Anterior cingulate cortex (tissue), 58 donors: ENCODE measurements at places on chromosomes 7 and 10.

- no peak for DNase-seq
These were observed 9.0 kb upstream of the STARD3NL start for GRCh38 chr7:38168890-38169570.

DNA sequence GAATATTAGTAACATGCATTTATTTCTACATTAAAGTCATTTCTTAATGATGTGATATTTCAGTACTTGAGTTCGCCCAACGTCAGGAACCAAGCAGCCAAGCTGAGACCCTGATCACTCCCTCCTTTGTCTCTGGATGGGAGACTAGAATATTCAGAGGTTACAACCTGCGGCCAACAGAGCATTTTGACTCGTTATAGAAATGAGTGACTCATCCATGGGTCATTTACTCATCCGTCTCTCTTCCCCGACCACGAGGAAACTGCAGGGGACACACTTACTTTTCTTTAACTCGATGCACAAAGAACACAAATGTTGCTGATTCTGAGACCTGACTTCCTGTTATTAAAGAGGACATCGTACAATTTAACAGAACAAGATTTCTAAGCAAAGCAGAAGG, 343.3 kb downstream of the FRMD4A start:
- no peak for DNase-seq

- no peak for DNase-seq
These were observed 96.9 kb downstream of the HIPK2 start for GRCh38 chr7:139680676-139681462.

GRCh38 chr10:97830064-97830463, 19.6 kb upstream of the GOLGA7B start:
- no peak for DNase-seq

- no peak for DNase-seq
These were observed 817.5 kb downstream of the NXPH1 start for GRCh38 chr7:9250876-9251275.

DNA sequence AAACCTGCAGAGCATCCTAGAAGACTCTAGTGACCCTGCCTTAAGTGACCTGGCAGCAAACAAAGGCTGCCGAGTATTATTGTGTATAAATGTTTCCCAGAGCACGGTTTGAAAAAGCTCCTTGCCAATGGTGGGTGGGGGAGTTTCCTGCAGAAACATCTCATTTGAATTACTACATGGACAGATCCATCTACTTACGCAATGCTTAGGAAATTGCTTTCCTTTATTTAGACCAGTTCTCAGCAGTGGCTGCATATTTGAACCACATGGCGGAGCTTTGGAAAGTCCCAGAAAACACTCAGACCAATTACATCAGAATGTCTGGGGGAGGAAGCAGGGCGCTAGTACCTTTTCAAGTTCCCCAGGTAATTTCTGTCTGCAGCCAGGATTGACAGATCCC, 560.9 kb downstream of the SDK1 start:
- DNase-seq = no peak

- DNase-seq = no peak
These were observed 35.7 kb upstream of the RHOBTB1 start for GRCh38 chr10:60979667-60980104.

- no peak for DNase-seq
These were observed 70.8 kb downstream of the SGMS1 start for GRCh38 chr10:50552771-50553535.

DNA sequence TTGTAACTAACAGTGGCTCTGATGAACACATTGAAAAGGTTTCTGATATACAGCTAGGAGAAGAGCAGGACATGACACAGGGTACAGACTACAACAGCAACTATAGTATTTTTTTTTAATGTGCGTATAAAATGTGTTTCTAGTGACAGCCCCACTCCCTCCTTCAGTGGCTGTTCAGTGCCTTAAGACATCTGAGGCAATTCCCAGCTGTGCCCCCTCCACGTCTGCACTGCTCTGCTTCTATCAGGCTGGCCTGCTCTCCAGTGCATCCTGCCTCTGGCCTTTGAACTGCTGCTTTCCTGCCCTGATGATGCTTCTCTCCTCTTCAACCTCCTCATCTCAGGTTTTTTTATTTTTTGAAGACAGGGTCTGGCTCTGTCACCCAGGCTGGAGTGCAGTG, 111.2 kb downstream of the SPAG6 start:
- DNase-seq = no peak

DNA sequence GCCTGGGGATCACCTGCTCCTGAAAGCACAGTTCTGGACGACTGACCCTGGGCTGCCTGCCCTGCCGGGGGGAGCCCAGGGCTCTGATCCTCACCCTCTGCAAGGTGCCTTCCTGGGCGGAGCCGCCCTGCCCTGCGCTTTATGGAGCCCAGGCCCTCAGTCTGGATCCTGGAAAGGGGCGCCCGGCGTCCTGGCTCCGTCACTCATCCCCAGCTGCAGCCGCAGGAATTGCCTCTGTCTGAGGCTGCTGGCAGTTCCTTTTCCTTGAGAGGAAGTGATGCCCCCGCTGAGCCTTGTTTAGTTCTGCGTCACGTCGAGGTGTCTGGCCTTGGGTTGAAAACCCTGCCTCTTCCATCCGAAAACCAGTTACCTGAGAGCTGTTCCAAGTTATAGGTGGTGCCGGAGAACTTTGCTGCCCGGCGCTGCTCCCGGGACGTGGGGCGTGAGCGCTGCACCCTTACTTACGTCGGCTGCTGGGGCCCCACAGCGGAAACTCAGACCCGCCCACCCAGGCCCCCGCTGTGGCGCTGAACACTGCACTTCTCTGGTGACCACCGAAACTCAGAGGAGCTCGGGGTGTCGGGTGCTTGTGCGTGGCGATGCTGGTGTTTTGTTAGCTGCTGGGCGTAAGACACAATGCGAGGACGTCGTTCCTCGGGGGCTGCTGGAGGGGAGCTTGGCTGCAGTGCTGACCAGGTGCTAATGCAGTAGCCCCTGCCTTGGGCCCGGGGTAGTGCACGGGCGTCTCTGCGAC, 5.4 kb downstream of the MAFK start:
- DNase-seq = no peak

GRCh38 chr7:130490888-130491804, 739 bp upstream of the MEST start:
- peak; percentile 45 for DNase-seq

GRCh38 chr10:79443338-79444198, 1.9 kb downstream of the ZCCHC24 start:
- no peak for DNase-seq

- DNase-seq = no peak
These were observed 234.4 kb downstream of the ARHGAP12 start for GRCh38 chr10:31694126-31694685.

- DNase-seq = no peak
These were observed 79.8 kb upstream of the PTN start for GRCh38 chr7:137423321-137423720.

- DNase-seq = no peak
These were observed 651 bp upstream of the ARPC1A start for GRCh38 chr7:99325001-99325493.

DNA sequence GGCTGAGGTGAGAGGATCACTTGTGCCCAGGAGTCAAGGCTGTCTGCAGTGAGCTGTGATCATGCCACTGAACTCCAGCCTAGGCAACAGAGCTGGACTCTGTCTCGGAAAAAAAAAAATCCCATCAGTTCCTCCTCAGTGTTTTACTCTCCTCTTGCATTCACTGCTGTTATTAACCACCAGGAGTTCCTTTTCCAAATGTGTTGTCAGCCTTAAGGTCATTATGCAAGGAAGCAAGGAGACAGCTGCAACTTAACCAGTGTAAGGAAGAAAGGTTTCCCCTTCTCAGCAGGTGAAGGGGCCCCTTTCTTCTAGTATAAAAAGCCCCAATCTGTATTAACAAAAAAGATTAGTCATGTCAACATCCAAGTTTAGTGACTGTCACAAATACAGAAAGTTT, 86.6 kb upstream of the LEP start:
- DNase-seq = no peak

DNA sequence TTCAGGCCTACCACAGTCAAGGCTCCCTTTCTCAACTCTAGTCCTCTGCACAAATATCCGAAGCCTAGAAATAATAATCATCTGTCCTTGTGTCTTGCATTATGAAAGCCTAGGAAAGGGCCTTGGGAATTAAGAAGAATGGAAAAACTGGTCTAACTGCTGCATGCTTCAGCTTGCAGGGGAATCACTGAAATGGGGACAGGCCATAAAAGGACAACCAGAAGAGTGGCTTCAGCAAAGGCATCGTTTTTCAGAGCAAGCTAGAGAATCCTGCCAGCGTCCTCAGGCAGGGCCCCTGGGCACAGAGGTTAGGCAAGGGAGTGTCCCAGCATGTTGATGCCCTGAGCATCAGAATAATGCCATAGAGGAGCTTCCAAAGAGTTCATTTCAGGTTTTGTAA, 13.2 kb downstream of the ERVW-1 start:
- no peak for DNase-seq

GRCh38 chr10:16011548-16011947, 151.2 kb upstream of the MINDY3 start:
- no peak for DNase-seq

DNA sequence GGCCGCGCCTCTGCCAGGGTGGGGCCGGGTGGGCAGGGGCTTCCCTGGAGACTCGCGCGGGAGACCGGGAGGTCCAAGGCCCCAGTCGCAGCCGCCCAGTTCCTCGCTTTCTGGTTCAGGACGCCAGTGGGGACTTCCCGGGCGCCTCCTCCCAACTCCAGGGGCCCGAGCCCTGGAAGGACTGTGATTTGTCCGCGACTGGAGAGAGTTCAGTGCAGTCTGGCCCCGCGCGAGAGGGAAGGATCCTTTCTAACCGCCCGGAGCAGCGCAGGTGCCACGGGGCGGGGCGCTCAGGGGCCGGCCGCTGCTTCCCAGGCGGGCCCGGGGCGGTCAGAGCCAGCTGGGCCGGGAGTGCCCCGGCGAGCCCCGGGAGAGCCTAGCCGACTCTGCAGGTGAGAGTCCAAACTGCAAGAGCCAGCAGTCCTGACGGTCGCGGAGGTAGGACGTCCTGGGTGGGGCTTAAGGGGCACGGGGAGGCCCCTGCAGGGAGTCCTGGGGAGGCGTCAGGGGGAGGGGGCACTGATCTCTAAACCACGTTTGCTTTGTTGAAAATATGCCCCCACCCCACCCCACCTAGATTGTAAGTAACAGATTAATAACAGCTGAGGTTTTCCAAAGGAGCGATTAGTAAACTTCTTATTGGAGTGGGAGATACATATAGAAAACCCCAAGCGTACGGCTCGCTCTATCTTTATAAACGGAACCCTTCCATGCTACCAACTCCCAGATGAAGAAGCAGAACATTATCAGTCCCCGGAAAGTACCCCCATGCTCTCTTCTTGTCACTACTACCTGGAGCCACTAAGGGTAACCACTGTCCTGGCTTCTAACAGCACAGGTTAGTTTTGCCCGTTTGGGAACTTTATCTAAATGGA, 8.2 kb downstream of the NKX2-3 start:
- no peak for DNase-seq

- no peak for DNase-seq
These were observed at the start of gene RBP3 for GRCh38 chr10:47348138-47348651. Gene RBP3, plus strand, starts transcription at chr10:47348363. Its CDS starts 122 bp downstream, at chr10:47348485.

DNA sequence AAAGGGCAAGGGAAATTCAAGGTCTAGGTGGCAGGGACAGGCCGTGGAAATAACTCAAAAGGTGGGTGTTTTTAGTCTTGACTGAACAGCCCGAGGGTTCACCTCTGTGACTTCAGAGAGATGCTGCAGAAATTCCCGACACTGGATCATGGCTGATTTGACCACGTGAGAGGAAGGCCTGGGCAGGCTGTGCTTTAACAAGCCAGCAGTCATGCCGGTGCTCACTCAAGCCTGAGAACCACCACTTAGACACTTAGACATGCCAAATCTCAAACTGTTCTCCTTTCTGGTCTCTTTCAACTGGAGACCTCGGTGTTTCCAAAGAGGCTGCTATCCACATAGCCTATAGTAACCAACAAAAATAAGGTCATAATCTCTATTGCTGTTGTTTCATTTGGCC, 15.4 kb downstream of the TECTB start:
- no peak for DNase-seq

- no peak for DNase-seq
These were observed 3.4 kb upstream of the ACTR3B start for GRCh38 chr7:152756116-152756515.

DNA sequence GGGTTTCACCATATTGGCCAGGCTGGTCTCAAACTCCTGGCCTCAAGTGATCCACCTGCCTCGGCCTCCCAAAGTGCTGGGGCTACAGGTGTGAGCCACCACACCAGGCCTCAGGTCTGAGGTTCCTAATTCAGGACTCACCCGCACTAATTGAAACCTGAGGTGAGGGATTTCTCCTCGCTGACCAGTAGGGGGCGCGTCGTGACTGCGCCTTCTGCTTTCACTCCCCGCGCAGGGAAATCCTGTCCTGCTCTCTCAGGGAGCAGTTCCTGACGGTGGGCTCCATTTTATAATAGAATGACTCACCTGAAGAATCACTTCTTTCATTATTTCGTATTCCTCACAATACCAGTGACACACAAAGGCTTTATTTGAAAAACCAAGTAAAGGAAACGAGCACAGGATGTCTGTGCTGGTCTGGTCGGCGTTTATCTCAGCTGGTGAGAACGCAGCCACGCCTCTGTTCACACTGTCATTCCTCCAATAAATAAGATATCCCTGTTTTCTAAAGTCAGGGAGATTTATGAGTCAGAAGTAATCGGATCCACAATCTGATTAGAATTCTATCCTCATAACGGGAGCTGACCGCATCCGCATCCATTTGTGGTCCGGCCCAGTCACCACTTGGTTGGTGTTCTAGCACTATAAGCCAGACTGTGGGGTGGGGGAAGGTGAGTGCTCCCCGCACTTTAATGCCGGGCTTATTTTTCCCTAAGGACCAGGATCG, 35.4 kb downstream of the BAG3 start:
- peak; percentile 61 for DNase-seq

- DNase-seq = no peak
These were observed 87.7 kb downstream of the NKX6-2 start for GRCh38 chr10:132698211-132698751.

GRCh38 chr7:41415471-41416207, 287.3 kb downstream of the INHBA start:
- no peak for DNase-seq

- DNase-seq = no peak
These were observed 623.1 kb upstream of the MGMT start for GRCh38 chr10:128843972-128844371.

DNA sequence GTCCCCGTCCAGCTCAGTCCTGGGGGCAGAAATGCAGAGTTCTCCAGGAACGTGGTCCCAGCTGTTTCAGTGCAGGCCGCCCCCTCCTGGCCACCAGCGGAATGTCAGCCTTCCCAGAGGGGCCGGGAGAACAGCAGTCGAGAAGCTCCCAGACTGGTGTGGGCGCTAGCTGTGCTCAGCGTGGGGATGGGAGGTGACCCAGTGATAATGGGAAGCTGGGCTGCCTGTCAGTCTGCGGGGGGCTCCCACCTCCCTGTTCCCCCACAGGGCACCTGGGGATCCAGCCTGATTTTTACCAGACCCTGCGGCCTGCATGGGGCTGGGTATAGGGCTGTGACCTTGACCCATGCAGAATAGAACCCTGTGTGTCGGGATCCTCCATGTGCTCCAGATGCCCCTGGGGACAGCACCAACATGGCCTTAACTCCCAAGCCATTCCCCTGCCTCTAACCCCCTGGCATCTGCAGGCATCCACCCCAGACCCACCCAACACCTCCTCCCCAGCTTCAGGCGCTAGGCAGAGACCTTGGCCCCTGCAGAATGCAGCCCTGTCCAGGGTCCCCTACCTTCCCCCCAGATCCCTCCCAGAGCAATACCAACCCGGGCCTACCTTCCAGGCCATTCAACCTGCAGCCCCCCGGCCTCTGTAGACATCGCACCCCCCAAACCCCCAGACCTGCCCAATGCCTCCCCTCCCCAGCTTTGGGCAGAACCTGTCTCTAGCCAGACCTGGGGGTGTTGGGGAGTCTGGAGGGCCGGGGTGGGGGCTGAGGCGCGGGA, 880 bp upstream of the ELN start:
- peak; percentile 81 for DNase-seq
